ENCODE measurements at places on chromosomes 4 and X. TPM values are rescaled to one million over a fixed set of nuclear protein-coding genes. Genes with fewer than 3 reads are reported as not detected.

DRP2 gene
- total RNA-seq: 14.9 TPM

EREG gene
- total RNA-seq: not detected

PRSS12 gene
- total RNA-seq: 1.5 TPM

GRIA2 gene
- not detected for total RNA-seq

MAGEB17 gene
- not detected for total RNA-seq

PDGFRA gene
- 2.1 TPM for total RNA-seq

C4orf50 gene
- 0.05 TPM for total RNA-seq

FIP1L1 gene
- total RNA-seq: 44.3 TPM

NAT8L gene
- total RNA-seq: 8.2 TPM
